ENCODE measurements at places on chromosomes 1 and 21.

- no peak for DNase-seq
Observed at GRCh38 chr1:36151134-36151844, 2.0 kb upstream of the TRAPPC3 start.

GRCh38 chr1:47399138-47399845 is 16.8 kb upstream of the FOXE3 start:
- no peak for DNase-seq

DNA sequence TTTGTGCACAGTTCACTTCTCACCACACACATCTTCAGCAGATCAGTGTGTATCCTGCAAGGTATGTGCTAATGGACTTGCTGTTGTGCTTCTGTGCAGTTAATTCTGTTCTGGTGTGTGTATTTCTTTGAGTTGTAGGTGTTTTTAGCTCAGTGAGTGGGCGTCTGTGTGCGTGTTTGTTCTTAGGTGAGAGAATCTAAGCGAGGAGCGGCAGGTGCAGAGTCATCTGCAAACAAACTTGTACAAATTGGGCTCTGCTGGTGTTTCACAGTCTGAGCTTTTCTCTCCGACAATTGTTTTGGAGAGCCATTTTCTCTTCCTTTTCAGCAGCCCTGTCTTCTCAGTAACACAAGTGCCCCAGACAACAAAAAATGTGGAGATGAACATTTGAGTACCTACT is 43.6 kb downstream of the ACP6 start:
- no peak for DNase-seq

- DNase-seq, result no peak
Observed at GRCh38 chr1:93871366-93871765, 7.6 kb downstream of the DNTTIP2 start.

- no peak for DNase-seq
Observed at GRCh38 chr1:42824481-42825035, 7.4 kb upstream of the SVBP start.

GRCh38 chr1:101363891-101364318 is 127.1 kb downstream of the S1PR1 start:
- no peak for DNase-seq

DNA sequence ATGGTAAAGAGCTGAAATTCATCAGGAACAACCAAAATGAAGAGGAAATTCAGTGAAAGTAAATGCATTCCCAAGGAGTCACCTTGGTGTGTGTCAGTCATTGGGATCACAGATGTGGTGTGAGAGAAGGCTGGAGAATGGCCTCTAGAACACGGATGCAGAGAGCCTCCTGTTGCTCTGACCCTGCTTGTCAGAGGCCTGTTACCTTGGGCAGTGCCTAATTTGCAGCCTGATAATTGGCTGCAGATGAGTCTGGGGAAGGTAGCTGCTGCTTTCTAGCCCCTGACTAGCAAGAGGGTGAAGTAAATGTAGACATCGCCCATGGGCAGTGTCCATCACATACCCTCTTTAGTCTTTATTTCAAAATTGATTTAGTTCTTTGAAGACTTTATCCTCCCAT is 3.3 kb downstream of the GCSAML start:
- no peak for DNase-seq

DNA sequence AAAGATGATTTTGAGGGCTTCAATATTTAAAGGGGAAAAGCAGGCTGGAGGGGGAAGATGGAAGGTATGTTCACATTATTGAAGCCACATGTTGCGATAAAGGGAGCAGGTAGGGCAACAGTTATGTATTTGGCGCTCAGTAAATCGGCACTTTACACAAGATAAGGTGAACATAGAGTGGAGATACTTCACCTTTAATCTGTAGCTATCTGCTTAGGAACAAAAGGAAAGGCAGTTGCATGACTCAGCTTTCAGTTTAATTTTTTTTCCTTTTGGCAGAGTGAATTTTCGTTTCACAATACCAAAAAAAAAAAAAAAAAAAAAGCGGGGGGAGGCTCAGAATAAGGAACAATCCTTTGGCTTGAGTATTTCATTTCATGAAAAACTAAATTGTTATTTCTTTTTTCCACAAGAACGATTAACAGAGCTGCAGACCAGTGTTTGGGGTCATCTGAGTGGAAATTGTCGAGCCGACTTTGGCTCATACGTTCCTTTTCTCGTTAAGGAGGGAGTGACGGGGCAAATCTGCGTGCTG is 1.1 kb upstream of the COQ8A start:
- no peak for DNase-seq

GRCh38 chr1:226977643-226978431 is 37.7 kb downstream of the COQ8A start:
- DNase-seq, result no peak

DNA sequence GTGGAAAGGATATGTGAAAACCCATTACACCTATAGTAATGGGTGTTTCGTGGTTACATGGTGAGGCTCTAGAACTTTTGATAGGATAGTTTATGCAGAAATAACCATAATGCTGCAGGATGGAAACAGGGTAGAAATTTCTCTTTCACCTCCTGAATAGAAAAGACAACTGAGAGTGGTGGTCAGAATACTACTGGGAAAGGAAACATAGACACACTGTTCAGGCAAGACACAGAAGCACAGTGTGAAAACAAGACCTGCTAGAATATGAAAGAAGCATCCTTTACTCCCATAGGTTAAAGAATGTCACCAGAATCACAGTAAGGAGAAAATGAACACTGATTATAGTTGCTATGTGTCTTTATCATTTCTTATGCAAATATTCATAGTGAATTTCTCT is 496.6 kb downstream of the DPYD start:
- no peak for DNase-seq

DNA sequence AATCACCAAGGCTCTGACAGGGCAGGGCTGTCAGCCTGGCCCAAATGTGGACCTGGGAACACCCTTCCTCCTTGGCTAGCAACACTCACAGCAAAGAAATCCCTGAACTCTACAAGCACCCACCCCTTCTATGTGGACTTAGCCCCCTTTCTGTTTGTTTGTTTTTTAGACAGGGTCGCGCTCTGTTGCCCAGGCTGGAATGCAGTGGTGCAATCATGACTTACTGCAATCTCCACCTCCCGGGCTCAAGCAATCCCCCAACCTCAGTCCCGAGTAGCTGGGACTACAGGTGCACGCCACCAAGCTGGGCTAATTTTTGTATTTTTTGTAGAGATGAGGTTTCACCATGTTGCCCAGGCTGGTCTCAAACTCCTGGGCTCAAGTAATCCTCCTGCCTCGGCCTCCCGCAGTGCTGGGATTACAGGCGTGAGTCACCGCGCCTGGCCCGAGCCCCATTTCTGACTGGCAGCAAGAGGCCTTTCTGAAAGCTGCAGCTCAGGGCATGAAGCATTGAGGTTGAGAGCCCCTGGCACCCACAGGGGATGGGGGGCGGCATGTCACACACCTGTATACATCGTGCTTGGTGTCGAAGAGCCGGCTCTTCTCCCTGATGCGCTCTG is 16.2 kb downstream of the RIPK4 start:
- DNase-seq, result no peak

GRCh38 chr1:226046240-226046639 is 16.3 kb upstream of the H3-3A start:
- DNase-seq, result no peak

GRCh38 chr1:2583871-2584351 is 2.7 kb upstream of the PRXL2B start:
- DNase-seq, result no peak

- no peak for DNase-seq
Observed at GRCh38 chr1:118973531-118974137, 14.5 kb downstream of the TBX15 start.

- no peak for DNase-seq
Observed at GRCh38 chr1:17162941-17163340, 42.0 kb upstream of the PADI1 start.

DNA sequence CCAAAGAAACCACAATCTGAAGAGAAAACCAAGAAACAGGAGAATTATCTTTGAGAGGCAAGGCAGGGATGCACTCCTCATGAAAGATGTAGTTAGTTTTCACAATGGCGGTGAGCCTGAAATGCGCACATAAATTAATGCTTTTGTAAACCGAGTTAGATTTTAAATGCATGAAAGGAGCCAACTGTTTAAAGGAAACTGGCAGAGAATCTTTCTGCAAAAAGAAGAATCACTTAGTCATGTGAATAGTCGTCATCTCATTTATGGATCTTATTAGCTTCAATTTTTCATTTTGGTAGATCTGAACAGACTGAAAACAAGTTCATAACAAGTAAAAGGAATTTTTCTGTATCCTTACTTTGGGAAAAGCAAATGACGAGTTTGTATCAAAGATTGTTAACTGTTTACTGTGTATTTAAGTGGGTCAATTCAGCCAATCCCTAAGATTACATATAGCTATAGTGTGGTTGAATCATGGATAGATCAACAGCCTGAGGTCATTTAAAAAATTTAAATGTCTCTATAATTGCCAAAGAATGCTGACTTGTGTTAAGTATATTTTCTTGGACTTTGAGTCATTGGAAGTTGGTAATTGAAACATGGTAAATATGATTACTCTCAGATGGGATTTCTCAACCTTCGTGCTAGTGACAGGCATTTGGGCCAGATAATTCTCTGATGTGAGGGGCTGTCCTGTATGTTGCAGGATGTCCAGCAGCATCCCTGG is 226.6 kb upstream of the KAZN start:
- DNase-seq, result no peak

- DNase-seq, result no peak
Observed at GRCh38 chr1:169894424-169895145, 889 bp upstream of the SCYL3 start.

- DNase-seq, result no peak
Observed at GRCh38 chr1:75328691-75329090, 194.5 kb downstream of the LHX8 start.

DNA sequence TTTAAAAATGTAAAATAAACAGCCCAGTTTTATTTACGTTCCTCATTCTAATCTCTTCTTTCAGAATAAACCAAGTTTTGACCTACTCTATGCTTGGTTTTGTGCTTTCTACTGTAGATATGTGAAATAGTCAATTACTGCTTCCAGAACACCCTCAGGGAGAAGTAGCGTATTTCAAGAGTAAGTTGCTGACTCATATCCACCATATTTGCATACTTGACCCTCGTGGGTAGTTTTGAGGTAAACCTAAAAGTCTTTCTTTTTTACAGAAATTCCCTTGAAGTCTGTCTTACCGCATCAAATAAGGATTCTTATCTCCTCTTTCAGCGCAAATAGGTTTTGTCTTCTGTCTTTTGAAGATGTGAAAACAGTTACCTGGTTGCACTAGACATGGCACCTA is 1.4 kb upstream of the OR2L3 start:
- DNase-seq, result no peak

- no peak for DNase-seq
Observed at GRCh38 chr1:218135371-218135770, 149.7 kb upstream of the RRP15 start.
